ENCODE measurements at places on chromosomes 6 and 20.
A peak's percentile ranks its signal among the peaks of the same experiment; 100 is the strongest.

DNA sequence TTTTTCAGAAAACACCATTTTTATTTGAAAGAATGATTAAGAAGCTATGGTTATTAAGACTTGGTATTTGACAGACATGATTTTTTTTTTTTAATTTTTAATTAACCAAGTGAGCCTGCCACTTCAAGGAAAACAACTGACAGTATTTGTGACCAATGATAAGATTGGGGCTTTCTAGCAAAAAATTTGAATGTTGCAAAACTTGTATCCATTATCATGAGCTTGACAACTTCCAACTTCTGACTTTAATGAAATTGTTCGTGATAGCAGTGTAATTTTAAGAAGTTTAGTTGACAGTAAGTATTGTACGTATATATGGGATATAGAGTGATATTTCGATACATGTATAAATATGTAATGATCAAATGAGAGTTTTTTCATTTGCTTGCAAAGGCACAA lies 21.6 kb upstream of the POM121L2 start:
- DNase-seq, result no peak

DNA sequence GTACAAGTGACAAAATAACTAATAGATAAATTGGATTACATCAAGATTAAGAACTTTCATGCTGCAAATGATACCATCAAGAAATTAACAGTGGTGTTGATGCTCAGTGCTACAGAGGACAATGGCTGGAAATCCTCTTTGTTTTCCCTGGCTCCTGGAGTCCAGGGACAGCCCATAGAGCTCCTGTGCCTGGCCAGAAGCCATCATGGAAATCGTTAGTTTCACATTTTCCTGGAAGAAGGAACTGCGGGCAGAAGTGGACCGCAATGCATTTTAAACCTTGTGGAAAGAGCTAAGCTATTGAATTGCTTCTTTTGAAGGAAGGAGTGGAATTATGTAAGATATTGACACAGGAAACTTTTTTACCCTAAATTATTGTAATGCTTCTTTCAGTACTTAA lies 276.0 kb downstream of the GJA1 start:
- DNase-seq, result no peak

DNA sequence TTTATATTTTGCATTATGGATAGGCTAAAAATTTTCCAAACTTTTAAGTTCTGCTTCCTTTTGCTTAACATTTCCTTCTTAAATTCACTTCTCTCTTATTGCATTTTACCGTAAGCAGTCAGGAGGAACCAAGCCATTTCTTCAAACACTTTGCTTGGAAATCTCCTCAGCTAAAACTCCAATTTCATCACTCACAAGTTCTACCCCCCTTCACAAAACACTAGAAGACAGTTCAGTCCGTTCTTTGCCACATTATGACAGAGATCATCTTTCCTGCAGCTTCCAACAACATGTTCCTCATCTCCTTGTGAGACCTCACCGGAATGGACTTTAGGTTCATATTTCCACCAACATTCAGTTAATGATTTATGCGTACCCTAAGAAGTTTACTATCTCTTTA lies 79.2 kb upstream of the LY86 start:
- DNase-seq, result no peak

DNA sequence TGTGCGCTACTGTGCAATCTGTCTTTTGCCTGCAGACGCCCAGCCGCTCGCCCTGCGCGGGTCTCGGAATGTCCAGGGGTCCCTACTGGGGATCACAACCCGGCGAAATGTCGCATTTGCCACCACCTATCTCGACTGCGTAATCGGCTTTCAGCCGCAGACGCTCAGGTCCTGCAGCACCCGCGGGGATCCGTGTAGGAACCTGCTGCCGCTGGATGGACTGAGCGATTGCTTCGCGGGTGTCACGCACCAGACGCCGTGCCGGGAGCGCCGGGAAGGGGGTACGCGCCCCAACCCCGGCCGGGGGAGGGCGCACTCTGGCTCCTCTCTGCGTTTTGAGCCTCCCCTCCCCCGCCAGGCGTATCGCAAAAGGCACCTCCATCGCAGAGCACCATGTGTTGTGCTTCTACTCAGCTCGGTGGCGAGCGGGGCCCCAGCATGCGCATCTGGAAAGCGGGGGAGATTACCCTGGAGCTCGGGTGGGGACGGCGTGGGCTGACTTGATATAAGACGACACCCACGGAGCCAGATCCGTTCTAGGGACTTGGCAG lies 747 bp upstream of the PTPRA start:
- peak; percentile 89 for DNase-seq

GRCh38 chr20:36655004-36655403 lies 9.0 kb upstream of the SLA2 start:
- no peak for DNase-seq

DNA sequence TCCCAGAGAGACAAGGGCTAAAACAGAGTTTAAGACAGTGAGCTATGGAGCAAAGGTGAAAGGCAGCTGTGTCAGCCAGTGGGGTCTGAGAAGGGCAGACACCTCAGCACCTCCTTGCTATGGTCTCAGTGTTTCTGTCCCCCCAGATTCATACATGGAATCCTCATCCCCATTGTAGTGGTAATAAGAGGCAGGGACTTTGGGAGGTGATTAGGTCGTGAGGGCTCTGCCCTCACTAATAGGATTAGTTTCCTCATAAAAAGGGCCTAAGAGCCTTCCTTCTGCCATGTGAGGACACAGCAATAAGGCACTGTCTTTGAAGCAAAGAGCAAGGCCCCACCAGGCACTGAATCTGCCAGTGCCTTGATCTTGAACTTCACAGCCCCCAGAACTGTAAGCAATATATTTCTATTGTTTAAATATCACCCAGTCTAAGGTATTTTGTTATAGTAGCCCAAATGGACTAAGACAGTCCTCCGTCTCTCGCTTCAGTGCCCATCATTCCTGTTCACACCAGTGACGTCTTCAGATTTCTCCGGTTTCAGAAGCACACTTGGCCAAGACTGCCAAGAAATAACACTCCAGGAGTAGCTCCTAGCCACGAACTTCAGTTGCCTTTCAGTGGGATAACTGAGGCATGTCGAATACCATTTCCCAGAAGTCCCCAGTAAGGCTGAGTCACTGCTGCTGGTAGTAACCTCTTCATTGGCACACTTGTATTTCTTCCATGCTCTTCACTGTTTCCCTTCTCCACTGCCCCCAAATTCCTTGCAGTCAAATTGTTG lies 32.8 kb downstream of the SLC13A3 start:
- no peak for DNase-seq

Data from kidney (tissue), 22 donors.